Trophoblast cell (in vitro differentiated cells and primary cell): ENCODE measurements at places on chromosomes 13 and 19.

GRCh38 chr19:13574933-13575332 lies 68.7 kb upstream of the CACNA1A start:
- no peak for DNase-seq

DNA sequence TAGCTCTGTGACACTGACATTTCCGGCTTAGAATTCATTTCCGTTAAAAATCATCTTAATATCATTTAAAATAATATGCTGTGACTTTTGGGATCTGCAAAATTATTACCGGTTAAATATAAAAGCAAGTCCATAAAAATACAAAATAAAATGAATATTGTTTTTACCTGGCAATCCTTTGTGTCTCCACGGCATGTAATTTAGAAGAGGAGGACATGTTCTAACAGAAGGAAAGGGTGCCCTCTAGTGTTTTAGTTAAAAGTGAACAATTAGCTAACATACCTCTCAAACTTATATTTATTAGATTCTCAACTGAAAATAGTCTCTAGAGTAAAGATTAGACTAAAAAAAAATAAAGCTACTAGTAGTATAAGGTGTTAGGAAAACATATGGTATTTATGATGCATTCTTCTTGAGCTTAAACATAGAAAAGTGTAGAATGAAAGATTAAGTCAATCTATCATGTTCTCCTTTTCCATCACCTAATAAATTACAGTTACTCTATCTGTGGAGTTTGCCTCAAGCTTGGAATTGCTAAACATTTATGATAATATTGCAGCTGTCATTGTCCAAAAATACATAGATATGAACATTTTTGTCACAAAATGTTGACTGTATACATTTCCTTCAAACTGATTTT lies 676.7 kb upstream of the SPRY2 start:
- peak; percentile 59 for DNase-seq

- DNase-seq, result no peak
Observed at GRCh38 chr13:84812078-84812477, 929.8 kb upstream of the SLITRK1 start.

GRCh38 chr13:26425443-26426358 lies 131.8 kb upstream of the WASF3 start:
- no peak for DNase-seq

GRCh38 chr13:61960981-61961380 lies 545.3 kb upstream of the PCDH20 start:
- no peak for DNase-seq
